Right renal pelvis (tissue), 4 donors: ENCODE measurements at places on chromosomes 3 and 15.

DNA sequence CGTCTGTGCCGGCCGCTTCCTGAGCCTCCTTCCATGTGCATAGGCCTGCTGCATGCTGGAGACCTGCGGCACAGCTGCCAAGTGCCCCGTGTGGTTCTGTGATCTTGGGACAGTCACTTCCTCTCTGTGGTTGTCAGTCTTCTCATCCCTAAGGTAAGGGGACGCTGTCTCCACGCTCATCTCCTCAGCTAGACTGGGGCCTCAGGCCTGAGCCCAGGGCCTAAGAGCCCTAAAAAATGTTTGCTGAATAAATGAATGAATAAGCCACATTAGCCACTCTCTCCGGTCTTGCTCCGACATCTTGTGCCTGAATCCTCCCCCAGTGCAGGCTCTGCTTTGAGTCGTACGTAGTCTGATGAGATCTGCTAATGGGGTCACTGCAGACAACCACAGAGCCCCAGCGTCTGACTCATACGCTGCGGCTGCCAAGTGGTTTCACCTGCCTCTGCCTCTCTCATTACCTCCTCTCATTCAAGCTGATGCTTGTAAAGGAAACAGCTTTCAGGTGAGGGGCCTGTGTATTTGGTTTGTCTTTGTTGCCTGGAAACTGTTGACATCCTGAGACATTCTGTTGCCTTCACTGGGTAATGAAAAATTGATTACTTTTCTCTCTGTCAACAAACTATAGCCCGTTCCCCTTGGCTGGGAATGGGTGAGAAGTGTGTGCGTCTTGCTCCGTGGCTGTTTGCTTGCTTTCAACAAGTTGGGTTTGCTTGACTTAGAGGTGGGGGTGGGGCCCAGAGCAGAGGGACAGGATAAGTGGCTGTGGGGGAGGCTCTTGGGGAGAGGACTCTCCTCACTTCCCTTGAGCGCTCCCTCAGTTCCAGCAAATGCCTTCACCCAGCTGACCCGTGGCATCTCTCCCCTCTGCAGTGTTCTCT, 15.9 kb downstream of the RPLP1 start:
- no peak for DNase-seq

DNA sequence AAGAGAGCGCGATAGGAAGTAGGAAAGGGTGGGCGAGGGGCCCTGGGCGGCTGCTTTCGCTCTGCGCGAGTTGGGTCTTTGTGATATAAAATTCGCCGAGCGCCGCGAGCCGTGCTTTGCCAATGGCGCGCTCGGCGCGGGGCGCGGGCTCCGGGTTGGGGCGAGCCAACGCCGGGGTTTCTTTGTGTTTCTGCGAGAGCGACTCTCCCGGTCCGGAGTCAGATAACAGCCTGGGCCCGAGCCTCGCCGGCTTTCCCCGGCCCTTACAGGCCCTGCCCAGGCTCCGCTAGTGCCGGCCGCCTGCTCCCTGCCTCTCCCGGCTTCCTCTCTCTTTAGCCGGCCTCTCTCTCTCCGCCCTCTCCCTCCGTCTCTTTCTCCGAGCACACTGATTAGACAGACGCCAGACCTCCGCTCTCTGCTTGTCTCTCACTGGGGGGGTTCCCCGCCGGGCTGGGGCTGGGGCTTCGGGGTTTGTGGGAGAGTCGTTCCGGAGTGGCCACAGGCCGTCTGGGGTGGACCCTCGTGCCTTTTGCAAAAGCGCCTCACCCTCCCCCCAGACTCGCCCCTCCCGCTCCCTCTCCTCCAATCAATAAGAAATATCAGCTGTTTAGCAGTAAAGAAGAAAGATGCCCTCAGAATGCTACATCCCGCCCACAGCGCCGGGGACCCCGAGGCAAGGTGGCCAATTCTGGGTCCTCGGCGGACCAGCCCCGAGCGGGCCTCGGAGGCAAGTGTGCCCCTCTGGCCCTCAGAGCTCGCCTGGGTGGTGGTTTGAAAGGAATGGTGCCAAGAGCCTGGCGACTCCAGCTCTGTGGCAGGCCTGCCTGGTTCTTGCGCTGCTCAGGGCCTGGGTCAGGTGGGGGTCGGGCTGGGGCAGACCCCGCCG, 2.9 kb downstream of the NR2F2 start:
- DNase-seq: no peak

GRCh38 chr3:155185631-155186071, 105.5 kb downstream of the MME start:
- no peak for DNase-seq

DNA sequence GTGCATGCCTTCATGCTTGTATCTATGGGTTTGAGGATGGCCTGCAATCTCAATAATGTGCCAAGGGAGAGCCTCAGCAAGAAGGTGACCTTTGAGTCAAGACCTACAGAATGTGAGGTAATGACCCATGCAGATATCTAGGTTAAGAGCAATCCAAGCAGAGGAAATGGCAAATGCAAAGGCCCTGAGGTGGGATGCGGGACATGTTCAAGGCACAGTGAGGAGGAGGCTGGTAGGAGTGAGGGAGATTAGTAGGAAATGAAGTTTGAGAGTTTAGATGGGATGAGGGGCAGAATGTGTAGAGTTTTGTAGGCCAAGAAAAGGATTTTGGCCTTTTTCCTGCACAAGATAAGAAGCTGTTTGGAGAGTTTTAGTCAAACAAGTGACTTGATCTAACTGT, 4.7 kb upstream of the MAP2K5 start:
- DNase-seq: no peak

DNA sequence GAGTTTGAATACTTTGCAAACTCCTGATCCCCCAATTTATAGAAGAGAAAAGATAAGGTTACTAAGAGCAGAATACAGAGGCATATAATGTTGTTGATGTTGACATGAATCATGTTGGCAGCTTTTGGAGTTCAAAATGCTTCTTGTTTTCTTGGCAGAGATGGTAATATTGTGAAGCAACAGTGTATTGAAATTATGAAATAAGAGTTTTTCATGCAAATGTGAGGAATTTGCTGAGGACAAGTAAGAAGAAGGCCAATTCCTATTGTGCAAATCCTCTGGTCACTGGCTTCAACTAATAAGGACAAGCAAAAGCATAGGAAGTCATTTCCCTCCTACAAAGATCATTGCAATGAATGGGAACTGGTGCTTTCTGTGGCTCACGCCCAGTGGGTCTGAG, 126.9 kb upstream of the CHL1 start:
- no peak for DNase-seq

DNA sequence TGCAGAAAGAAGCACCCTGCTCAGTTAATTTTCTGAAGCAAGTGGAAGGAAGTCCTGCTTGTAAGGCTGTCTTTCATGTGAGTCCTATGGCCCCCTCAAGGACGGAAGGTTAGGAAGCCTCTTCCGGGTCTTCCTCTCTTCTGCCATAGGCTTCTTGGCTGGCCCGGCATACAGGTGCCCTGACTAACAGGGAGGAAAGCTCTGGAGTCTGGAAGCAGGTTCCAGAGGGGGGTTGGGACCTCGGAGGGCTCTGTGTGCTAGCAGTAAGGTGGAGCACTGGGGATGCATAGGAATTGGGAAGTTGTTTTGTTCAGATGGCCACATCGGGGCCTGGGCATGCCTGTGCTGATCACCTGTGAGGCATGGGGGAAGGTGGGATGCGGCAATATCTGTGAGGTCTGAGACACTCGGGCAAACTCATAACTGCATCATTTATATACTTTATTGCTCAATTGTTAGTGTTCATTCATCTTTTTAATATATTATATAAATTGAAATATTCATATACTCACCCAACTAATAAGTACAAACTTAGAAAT, 49.6 kb downstream of the TRAK1 start:
- no peak for DNase-seq

DNA sequence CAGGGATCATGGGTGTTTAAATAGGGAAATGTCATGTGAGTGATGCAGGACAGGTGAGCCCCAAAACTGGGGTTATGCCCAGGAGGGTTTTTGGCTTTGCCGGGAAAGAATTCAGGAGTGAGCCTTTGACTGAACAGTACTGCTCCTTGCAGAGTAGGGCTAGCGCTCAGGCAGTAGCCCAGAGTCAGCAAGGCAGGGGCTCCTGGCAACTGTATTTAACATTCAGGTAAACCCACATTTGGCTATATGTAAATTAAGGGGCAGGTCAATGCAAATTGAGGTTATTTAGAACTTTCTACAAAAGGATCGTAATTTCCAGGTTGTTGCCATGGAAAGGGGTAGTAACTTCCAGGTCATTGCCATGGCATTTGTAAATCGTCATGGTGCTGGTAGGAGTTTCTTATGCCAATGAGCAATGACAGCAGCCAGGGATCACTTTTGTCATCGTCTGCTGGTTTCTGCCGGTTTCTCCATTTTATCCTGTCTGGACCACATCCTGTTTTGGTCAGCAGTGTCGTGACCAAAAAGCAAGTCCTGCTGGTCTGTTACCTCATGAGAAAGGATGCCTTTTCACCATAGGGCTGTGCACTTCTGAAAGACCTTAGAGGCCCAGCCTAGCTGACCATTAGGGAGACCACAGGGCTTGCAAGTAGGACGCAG, 24.3 kb downstream of the MTHFS start:
- no peak for DNase-seq

DNA sequence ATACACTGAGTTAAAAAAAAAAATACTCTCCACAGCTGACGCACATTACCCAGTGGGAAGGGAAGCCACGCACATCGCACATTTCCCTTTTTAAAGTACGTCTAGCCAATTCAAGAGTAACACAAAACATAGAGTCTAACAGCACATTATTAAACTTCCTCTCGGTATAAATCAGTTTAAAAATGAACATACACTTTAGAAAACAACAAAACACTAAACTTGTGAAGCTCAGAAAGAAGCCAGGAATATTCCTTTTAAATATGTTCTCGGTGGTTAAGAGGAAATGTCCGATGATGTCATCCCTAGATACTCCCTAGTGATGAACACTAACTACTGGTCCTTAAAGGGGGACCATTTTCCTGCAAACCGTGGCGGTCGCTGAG, 721 bp downstream of the MYEF2 start:
- DNase-seq: no peak

GRCh38 chr3:61638741-61639140, 77.4 kb downstream of the PTPRG start:
- no peak for DNase-seq

DNA sequence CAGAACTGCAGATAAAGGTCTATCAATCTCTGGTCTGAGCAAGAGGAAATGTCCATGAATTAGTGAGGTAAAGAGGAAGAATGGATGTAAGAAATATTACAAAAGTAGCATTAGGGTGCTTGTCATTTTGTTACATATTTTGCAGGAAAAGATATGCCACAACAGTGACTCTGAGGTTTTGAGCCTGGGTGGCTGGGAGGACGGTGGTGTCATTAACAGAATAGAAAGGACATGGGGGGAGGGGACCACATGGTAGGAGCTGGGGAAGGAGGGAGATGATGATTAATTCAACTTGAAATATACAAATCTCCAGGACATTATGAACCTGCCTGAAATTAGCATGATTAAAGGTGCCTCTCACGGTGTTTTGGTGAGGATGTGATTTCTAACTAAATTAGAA, 245.5 kb upstream of the MDFIC2 start:
- DNase-seq: no peak
